ENCODE measurements at places on chromosomes 7 and 10.

DNA sequence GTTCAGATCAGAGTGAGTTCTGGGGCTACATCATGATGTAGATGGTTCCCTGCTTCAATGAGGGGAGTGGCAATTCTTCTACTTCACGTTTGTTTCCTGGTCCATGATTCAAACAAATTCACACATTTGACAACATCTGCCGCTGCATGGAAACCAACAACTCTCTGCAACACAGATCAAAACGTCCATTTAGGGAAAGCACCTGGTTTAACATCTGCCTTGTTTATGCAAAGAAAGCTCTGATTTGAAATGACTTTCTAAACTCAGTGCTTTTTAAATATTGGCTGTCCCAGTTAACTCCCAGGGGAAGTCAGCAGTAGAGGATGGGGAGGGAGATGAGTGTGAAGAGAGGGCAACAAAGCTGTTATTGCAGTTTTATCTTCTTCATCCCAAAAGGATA, 93.8 kb downstream of the GAD2 start:
- DNase-seq: no peak

DNA sequence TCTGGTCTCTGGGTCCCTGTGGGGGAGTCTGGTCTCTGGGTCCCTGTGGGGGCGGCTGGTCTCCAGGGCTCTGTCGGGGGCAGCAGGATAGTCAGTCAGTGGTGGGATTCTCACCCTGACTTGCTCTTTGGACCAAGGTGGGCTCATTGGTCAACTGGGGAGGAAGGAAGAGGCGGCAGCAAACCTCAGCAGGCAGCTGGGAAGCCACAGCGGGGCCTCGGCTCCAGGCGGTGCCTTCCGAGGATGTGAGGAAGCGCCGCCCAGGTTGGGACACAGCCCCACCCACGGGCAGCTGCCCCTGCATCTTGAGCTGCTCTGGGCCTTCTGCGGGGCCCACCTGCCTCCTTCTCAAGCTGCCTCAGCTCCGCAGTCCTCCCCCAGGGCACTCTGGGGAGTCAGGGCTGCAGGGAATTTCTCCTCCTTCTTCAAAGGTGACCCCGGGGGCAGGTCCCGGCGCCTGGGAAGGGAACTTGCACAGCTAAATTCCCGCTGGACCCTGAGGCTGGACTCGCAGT, 20.4 kb upstream of the KNDC1 start:
- no peak for DNase-seq

GRCh38 chr7:112296432-112296831, 89.9 kb downstream of the ZNF277 start:
- no peak for DNase-seq

DNA sequence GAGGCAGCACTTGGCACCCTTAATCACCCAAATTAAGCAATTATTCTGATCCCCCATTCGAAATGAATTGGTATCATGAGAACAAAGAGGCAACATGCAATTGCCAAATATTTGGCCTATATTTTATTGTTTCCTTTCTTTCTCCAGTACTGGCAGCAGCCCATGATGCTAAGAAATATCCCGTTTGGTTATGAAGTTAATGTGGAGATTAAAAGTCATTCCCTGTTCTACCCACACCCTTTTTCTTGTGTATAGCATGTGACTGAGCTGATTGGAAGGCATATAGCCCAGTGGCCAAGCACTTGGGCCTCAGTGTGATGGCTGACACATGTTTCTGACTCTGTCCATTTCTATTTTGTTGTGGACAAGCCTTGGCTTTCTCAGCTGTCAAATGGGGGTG, 692.3 kb upstream of the GALNT17 start:
- DNase-seq: no peak

DNA sequence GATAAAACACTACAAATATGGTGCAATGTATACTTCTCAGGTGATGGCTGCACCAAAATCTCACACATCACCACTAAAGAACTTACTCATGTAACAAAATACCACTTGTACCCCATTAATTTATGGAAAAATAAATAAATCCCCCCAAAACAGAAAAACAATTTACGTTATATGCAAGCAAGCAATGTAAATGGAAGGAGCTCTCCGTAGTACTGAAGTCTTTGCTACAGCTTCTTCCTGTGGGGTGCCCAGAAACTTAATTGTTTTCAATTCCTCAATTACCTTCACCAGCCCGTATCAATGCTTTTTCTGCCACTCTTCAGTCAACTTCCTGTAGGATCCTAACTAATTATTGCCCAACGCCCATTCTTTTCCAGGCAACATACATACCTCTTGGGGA, 138.1 kb downstream of the RELN start:
- no peak for DNase-seq

GRCh38 chr10:100725071-100725471, 20.3 kb upstream of the PAX2 start:
- no peak for DNase-seq

DNA sequence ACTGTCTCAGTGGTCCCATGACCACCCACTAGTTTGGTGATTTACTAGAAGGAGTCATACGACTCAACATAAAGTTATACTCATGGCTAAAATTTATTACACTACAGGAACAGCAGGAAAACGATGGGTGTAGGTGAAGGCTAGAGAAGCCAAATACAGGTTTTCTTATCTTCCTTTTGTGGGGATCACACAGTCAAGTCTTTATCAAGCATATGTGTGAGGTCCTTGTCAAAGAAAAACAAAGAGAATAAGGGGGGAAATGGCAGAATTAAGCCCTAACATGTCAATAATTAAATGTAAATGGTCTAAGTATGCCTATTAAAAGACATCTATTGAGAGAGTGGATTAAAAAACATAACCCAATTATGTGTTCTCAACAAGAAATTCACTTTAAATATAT, 47.8 kb upstream of the UBN2 start:
- no peak for DNase-seq

DNA sequence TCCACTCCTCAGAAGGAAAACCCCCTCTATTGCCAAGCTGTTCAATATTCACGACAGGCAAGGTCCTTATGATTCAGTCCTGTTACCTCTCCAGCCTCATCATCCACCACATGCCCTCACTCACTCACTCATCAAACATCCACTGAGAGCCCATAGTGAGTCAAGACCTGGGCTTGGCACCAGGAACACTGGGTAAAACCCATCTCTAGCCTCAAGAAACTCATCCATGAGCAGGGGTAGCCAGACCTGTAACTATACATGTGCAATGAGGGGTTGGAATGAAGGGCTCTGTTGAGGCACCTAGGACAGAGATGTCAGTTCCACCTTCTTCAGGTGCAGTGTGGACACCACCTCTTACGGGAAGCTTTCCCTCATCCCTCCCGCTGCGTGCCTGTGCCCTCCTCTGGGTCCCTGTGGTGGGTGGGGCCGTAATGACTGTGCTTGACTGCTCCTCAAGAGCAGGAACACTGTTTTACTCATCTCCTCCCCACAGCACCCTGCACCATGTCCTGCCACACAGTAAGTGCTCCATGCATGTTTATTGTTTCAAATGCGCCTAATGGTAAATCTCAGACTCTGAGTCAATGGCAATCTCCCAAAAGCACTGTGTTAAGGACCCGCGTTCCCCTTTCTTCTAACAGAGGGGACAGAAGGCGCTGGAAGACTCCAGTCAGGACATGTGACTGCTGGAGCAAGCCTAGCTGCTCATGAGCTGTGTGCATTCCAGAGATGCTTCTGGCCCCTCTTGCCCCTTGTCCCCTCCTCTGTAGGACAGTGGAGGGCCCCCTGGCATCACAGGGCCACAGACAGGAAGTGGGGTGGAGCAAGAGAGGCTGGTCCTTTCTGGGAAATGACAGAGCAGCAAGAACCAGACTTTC, 95.4 kb downstream of the HIPK2 start:
- DNase-seq: peak; percentile 21

GRCh38 chr7:99209781-99210180, 1.9 kb upstream of the KPNA7 start:
- DNase-seq: no peak

DNA sequence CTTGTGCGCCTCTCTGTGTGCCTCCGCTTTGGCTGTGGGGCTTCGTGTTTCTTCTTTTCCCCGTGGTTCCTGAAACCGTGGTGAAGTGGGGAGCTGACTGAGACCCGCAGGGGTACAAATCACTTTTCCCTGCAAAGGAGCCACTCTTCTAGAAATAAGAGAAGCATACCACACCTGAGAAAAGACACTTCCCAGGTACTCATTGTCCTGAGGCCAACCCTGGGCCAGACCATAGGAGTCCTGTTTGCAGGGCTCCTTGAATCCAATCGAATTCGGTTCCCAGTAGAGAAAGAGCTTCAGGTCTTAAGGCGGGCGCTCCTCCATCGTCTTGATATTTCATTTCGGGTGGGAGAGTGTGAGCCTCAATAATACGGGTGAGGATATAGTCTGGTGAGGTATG, 32.4 kb upstream of the ZNF273 start:
- no peak for DNase-seq

DNA sequence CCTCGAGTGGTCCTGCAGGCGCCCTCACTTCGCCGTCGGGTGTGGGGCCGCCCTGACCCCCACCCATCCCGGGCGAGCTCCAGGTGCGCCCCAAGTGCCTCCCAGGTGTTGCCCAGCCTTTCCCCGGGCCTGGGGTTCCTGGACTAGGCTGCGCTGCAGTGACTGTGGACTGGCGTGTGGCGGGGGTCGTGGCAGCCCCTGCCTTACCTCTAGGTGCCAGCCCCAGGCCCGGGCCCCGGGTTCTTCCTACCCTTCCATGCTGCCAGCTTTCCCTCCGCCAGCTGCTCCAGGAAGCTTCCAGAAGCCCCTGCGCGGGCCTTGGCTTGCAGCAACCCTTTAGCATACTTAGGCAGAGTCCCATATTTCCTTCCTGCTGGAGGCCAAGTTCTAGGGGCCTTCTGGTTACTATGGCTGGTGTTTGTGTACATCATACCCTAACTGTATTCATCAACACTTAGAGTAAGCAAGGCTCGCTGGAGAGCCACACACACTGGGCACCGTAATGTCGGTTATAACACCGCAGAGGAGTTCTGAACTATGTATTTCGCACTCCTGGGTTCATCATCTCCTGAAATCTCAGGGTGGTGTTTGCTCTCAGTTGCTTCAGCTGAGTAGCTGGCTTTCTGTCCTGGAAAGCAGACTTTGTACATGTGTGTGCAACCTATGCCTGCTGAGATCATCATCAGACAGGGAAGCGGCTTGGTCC, 471 bp downstream of the MGMT start:
- DNase-seq: no peak

- no peak for DNase-seq
Measured at GRCh38 chr10:61588770-61589211, 73.9 kb upstream of the CABCOCO1 start.

Measured in activated CD4-positive, alpha-beta T cell treated with anti-CD3 and anti-CD28 coated beads, Interleukin-2, amount 50 U/mL, for 24 hours (primary cell).